GM19239 (cell line): ENCODE measurements at places on chromosomes 11 and 22.

DNA sequence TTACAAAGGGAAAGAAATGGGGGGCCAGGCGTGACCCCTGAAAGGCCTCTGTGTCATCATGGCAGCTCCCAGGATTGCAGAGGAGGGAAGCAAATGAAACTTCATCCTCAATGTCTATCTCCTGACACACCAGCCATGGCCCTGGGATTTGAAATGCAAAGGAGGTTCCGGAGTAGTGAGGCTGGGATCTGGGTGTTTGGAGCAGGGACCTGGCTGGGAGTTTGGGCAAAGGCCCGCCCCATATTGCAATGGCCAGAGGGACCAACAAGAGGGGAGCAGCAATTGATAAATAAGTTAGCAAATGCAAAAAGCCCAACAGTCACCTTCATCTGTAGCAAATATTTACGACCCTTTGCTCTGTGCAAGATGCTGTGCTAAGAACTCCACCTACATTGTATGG is 77.7 kb upstream of the CCND1 start:
- DNase-seq, result no peak

- no peak for DNase-seq
Observed at GRCh38 chr22:26401726-26402125, 27.3 kb upstream of the ASPHD2 start.

- no peak for DNase-seq
Observed at GRCh38 chr11:11108026-11108425, 245.0 kb downstream of the CSNK2A3 start.

GRCh38 chr22:39917776-39918495 is 17.1 kb downstream of the GRAP2 start:
- DNase-seq, result no peak

GRCh38 chr11:112962579-112963367 is 1.6 kb downstream of the NCAM1 start:
- DNase-seq, result no peak

GRCh38 chr11:2767801-2768200 is 68.0 kb upstream of the KCNQ1OT1 start:
- no peak for DNase-seq

- no peak for DNase-seq
Observed at GRCh38 chr22:23772649-23773473, at the start of gene MMP11. Gene MMP11 (plus strand): TSS chr22:23772849. CDS start chr22:23772871, 22 bp downstream.

- DNase-seq, result no peak
Observed at GRCh38 chr22:49179886-49180682, 647.6 kb downstream of the BRD1 start.

DNA sequence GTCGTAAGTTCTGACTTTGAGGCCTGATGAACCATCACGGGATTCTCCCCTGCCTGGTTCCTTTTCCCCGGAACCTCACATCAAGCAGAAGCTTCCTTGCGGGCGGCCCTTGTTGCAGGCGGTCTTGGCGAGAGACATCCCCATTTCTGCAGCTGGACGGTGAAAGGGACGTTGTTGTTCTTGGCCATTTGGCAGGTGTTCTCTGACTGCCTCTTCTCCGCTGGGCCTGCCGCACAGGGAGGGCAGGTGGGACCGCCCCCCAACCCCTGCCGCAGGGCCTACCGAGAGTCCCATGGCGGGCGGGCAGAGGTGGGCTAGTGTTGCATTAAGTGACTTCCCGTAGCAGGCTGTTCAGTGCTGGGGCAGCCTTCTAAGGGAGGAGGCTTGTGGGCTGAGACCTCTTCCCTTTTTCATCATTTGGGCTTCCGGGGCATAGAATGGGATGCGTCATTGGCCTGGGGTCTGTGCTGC is 26.9 kb upstream of the GRAMD4 start:
- DNase-seq, result peak; percentile 44

- no peak for DNase-seq
Observed at GRCh38 chr11:31641477-31642062, 132.0 kb downstream of the ELP4 start.

GRCh38 chr22:50260801-50261614 is 475 bp downstream of the MAPK12 start:
- peak; percentile 83 for DNase-seq

DNA sequence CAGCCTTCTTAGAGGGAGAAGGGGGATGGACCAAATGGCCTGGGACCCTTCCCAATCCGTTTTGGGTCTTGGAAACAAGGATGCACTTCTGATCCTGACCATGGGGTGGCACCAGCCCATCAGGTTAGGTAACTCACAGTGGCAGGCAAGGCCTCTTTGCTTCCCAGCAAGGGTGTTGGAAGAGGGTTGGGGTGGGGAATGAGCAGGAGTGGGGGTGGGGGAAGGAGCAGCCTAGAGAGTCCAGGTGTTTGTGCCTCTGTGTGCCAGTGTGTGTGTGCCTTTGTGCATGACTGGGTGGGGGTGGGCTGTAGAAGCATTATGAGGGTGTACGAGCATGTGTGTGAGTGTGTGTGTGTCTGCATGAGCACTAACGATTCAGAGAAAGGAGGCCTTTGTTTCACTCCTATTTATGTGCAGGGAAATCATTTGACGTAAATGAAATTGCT is 213.1 kb downstream of the INSC start:
- no peak for DNase-seq

DNA sequence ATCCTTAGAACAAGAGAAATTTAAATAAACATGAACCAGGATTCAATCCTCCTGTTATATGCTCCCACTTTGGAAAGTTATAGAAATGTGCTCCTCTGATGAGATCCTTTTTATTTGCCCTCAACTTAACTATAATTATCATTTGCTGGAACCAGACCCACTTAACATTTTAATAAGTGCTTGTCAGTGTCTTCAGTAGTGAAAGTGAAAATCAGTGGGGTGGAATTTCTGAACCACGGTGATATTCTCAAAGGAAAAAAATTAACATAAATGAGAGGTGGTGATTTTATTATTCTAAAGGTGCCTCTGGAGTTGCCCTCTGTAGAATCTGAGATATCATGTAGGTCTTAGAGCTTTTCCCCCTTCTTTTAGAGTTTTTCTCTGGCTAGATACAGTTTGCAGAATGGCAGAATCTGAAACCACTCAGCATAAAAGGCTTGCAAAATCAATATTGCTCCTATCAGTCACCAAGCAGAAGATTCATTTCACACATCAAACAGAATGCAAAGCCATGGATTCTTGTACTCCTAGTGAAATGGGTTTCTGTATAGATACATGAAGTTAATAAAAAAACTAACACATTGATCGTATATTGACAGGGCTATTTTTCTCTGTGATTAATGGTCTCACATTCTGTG is 213.2 kb downstream of the LUZP2 start:
- no peak for DNase-seq

DNA sequence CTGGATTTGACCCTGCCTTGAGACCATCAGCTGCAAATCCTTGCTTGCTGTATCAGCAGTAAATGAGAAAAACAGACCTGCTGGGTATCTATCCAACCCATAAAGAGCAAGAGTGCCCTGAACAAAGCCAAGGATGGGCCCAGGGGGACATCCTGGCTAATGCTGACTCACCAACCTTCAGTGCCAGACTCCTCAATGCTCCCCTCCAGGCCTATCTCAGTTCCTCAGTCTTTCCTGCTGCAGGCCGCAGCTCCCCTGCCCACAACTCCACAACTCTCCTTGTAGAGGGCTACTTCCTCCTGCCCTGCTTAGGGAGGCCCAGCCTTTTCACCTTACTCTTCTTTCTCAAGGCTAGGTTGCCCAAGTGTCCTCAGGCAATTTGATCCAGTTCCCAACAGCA is 2.6 kb downstream of the LAMTOR1 start:
- DNase-seq, result no peak

DNA sequence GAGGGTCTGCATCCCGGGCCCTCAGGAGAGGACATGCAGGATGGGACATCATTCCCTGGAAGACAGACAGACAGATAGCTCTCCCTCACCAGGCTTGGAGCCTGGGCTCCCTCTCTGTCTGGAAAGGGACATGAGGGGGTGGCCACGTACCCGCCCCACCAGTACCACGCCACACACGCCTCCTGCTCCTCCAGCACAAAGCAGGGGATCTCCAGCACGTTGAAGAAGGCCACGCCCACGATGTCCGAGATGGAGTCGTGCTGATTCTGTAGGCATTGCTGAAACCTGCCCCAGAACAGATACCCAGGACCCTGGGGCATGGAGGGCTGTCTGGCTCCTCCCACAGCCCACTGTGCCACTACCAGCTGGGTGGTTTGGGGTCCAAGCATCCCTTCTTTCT is 2.2 kb downstream of the PLA2G3 start:
- DNase-seq, result no peak

DNA sequence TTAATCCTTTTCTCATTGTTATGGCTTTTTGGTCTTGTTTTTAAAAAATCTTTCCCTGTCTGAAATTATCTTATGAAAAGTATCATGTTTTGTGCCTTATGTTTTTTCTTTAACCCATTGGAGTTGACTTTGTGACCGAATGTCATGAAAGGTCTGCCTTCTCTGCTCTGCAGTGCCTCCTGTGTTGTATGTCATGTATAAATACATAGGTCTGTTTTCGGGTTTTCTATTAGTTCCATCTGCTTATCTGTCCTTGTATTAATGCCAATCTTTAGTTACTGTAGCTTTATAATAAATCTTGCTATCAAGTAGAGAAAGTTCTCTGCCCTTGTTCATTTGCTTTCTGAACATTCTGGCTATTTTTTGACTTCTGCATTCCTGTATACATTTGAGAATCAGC is 73.0 kb downstream of the ZBTB44 start:
- DNase-seq, result no peak

GRCh38 chr11:43936076-43936475 is 6.4 kb upstream of the C11orf96 start:
- DNase-seq, result no peak

DNA sequence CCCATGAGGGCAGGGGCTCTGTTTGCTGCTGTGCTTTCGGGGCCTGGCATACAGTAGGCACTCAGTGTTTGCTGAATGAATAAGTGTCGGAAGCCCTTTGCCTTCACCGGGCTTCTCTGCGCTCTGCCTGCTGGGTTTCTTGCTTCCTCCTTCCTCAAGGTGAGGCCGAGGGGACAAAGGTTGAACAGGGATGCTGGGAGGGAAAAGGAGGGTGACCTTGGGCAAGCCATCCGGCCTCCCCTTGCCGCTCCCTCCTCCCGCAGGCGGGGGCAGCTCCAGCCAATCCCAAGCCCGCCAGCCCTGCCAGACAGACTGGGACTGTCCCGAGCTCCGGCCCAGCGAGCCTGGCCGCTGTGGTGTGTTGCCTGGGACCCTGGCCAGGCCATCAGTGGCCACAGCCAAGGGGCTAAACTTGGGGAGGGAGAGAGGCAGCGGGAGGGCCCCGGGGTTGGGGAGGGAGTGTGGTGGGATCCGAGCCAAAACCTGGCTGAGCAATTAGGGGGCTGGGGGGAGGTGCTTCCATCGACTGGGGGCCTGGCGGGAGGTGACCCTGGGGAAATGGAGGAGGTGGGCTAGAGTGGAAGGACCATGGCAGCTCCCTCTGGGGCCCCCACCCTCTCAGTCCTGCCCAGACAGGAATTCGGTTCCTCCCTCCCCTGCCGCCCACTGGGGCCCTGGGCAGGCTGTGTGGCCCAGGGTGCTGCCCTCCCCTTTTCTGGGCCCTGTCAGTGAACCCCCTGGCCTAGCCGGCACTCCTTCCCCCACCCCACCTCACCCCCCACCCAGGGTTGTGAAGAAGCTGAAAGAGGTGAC is 3.4 kb upstream of the RCOR2 start:
- DNase-seq, result no peak

GRCh38 chr11:68521969-68522652 is 61.6 kb downstream of the PPP6R3 start:
- no peak for DNase-seq

DNA sequence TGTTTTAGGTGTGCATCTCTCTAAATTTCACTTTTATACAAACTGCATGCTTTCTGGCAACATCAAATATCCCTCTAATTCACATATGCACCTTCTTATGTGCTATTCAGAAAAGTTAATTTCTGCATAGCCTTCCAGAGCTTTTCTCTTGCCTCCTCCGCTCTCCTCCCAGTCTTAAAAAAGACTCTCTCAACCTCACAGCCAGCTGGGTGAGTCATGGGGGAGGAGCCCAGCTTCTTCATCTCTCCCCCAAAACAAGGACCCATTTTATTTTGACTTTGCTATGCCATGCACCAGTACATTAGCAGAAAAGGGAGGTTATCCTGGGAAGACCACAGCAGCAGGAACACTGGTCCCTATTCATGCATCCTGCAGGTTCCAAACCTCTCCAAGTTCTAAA is 234.4 kb downstream of the KCNA4 start:
- DNase-seq, result no peak

GRCh38 chr22:43346521-43346929 is 3.4 kb upstream of the SCUBE1 start:
- peak; percentile 75 for DNase-seq

DNA sequence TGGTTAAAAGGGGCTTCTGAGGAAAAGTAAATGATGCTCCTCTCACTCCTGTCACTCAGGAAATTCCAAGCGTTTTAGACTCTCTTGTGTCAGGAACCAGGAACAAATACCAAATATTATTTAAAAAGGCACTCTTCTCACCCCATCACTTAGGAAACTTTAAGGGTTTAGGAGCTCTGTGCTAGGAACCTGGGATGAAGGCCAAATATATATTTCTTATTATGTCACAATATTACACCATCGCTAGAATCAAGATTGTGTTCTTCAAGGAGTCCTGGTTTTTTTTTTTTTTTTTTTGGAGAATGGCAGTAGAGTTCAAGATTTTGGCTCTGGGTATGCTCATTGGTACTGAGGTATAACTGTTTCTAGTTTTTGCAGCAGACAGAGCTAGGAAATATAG is 79.0 kb upstream of the HEPHL1 start:
- DNase-seq, result no peak

DNA sequence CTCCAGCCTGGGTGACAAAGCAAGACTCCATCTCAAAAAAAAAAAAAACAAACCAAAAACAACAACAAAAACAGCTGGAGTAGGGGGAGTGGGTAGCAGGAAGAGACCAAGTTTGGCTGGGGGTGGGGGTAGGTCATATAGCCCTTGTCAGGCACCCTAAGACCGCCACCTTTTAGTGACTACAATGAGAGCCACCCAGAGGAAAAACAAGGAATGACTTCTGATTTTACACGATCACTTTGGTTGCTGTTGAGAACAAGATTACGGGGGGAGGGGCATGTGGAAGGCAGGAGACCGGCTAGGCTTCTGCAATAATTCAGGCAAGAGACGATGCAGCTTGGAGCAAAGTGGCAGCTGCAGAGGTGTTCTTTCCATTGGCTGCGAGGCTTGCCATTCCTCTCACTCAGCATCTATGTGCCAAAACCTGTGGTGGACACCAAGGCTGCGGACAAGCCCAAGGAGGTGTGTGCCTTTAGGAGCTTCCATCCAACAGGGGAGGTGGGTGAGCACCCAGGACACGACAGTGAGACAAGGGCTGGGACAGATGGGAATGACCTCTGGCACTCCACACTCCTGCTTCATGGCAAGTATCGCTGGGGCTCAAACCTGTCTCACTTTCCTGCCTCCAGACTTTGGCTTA is 1.7 kb downstream of the RPS19BP1 start:
- no peak for DNase-seq

DNA sequence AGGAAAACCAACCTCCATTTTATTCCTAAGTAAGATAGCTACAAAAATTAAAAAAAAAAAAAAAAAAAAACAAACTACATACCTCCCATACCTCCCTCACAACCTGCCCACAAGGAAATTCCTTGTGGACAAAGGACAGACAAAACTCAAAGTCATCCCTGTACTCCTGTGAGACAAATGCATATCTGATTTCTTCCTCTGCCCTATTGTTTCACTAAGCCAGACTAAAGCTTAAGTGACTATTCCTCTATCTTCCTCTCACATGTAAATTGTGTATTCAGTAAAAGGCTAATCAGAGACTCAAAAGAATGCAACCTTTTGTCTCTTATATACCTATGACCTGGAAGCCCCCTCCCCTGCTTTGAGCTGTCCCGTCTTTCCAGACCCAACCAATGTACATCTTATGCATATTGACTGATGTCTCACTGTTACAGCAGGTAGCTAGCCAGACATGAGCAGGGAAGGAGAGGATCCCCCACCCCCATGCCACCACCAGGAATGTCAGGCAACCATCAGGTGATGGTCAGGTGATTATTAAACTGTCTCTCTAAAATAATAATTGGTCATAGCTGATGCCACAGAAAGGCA is 289.4 kb downstream of the SBF2 start:
- no peak for DNase-seq
